Right cardiac atrium (tissue), 5 donors: ENCODE measurements at places on chromosomes 4 and X. TPM values are rescaled to one million over a fixed set of nuclear protein-coding genes. Genes with fewer than 3 reads are reported as not detected.

The OCRL gene
- 7.0 TPM for polyA plus RNA-seq

The SRPK3 gene
- polyA plus RNA-seq = 36.5 TPM

The GPM6B gene
- 11.0 TPM for polyA plus RNA-seq

The PDE6B gene
- polyA plus RNA-seq = 3.6 TPM

The RS1 gene
- polyA plus RNA-seq = not detected

The CXCL8 gene
- 1.6 TPM for polyA plus RNA-seq

The FGF16 gene
- not detected for polyA plus RNA-seq

The NONO gene
- 61.9 TPM for polyA plus RNA-seq

The SCD5 gene
- 6.0 TPM for polyA plus RNA-seq

The ZNF157 gene
- polyA plus RNA-seq = 0.09 TPM

The PCDH18 gene
- 2.4 TPM for polyA plus RNA-seq

The SEPTIN6 gene
- 5.7 TPM for polyA plus RNA-seq

The SLC4A4 gene
- polyA plus RNA-seq = 7.0 TPM

The ZIC3 gene
- polyA plus RNA-seq = not detected

The SOWAHD gene
- polyA plus RNA-seq = 0.14 TPM

The C4orf51 gene
- not detected for polyA plus RNA-seq

The TTC29 gene
- polyA plus RNA-seq = 0.09 TPM

The PGM2 gene
- 4.3 TPM for polyA plus RNA-seq

The LUZP4 gene
- polyA plus RNA-seq = not detected

The TEX13B gene
- polyA plus RNA-seq = not detected

The CENPVL3 gene
- polyA plus RNA-seq = not detected

The SMIM43 gene
- polyA plus RNA-seq = 0.07 TPM

The CEP135 gene
- 1.3 TPM for polyA plus RNA-seq

The LPAR4 gene
- 0.14 TPM for polyA plus RNA-seq

The HSFX1 gene
- polyA plus RNA-seq = 2.1 TPM

The GATB gene
- 182 TPM for polyA plus RNA-seq

The SCRG1 gene
- polyA plus RNA-seq = 1.5 TPM

The TLL1 gene
- polyA plus RNA-seq = 0.52 TPM

The CXCL6 gene
- polyA plus RNA-seq = 0.20 TPM

The SYAP1 gene
- 11.4 TPM for polyA plus RNA-seq

The TMEM47 gene
- polyA plus RNA-seq = 29.4 TPM

The POU4F2 gene
- not detected for polyA plus RNA-seq

The MAGEA9B gene
- not detected for polyA plus RNA-seq

The PPP2R2C gene
- 2.8 TPM for polyA plus RNA-seq

The MTNR1A gene
- not detected for polyA plus RNA-seq

The NDNF gene
- 2.5 TPM for polyA plus RNA-seq

The UGT2B17 gene
- 0.05 TPM for polyA plus RNA-seq

The HDAC6 gene
- polyA plus RNA-seq = 41.5 TPM

The RHOXF2 gene
- not detected for polyA plus RNA-seq

The LRIT3 gene
- polyA plus RNA-seq = 0.07 TPM

The TCEANC gene
- polyA plus RNA-seq = 1.5 TPM

The SMR3B gene
- polyA plus RNA-seq = not detected

The PDGFRA gene
- polyA plus RNA-seq = 15.1 TPM

The PLAC8 gene
- polyA plus RNA-seq = 1.6 TPM

The AFAP1 gene
- polyA plus RNA-seq = 7.8 TPM

The LIMCH1 gene
- polyA plus RNA-seq = 43.3 TPM

The ZGRF1 gene
- polyA plus RNA-seq = 1.2 TPM
